ENCODE measurements at places on chromosomes 3 and 15.

DNA sequence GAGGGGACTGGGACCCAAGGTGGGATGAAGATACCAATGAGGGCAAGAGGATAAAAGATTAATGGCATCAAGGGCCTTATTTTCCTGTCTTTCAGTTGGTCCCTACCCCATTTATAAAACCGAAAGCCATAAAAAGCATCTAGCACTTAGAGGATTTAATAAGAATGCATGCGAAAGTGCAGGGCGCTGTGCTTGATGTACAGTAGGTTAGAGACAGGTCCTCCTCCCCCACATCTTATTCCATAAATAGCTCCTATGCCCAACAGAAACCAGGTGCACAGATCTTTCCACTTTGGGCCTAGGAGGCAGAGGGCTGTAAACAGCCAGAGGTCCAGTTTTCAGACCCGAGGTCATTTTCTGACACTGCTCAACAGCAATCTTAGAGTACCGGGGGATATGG, 1.2 kb downstream of the LPCAT4 start:
- DNase-seq = no peak

DNA sequence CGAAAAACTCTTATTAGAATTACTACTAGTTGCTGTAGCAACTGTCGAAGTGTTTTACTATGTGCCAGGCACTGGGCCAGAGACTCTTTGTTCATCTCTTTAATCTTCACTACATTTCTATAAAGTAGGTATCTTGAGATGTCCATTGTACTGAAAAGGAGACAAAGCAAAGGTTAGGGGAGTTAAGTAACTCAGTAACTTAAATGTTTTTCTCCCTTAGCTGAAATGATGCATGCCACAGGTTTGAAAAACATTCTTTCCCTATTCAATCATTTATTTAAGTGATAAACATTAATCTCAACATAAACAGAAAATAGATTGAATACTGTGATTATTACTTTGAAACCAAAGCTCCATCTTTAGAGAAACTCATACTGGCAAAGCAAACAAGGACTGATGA, 776.2 kb downstream of the FHIT start:
- no peak for DNase-seq

DNA sequence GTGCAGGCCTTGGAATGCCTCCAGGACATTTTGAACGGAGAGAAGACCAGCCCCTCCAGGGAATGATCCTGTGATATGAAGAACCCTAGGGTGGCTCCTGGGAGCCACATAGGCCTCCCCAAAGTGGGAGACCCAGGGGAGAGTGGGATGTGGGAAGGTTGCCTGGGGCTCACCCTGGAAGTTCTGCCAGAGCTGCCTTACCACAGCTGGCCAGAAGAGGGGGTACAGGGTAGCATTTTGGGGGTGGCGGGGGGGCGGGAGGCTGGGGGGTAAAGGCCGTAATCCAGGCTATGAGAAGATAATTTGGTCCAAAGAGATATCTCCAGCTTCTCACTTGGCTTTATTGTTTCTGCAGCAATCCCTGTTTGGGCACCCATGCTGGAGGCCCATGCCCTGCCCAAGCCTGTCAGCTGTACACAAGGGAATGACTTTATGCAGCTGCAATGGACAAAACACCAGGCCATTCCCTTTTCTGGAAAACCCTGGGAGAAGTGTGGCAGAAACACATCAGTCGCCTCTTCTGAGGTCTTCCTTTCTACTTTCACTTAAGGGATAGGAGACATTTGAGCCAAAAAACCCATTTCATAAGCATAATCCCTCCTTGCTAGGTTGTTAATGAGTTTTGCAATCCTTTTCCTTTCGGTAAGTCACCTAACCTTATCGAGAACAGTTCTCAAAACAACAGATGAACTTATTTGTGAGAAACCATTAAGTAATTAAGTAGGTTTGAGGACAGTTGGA, 11.0 kb upstream of the MUSTN1 start:
- no peak for DNase-seq

- DNase-seq = no peak
Observed at GRCh38 chr3:175307642-175308041, 448.5 kb downstream of the NAALADL2 start.

GRCh38 chr15:29867241-29868000, 45.2 kb upstream of the TJP1 start:
- DNase-seq = no peak

DNA sequence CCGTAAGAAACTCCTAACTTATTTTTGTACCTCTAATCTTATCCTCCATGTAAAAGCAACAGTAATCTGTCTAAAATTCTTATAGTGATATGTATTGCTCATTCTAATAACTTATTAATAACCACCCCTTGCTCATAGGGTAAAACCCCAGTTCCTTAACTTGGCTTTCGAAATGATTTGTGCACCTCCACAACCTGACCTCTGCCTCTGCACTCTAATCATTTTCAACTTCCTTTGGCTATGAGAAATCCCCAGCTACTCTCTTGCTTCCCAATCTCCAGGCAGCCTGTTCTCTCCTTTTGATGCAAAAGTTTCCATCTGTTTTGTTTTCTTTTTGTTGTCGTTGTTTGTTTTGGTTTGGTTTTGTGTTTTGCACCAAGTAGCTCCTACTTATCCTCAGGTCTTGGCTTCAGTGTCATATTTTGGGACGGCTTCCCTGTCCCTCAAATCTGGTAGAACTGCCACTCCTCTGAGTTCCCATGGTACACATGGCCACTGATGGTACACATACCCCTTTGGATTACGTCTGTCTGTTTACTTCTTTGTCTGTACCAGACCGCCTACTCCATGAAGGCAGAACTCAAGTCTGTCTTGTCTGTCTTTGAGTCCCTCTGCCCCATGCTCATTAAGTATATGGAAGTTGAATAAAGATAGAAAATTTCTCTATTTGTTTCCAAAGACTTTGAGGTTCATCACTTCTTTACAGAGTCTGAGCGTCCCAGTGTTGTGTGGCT, 105.6 kb upstream of the TGFBR2 start:
- no peak for DNase-seq

- no peak for DNase-seq
Observed at GRCh38 chr3:31462050-31462569, 70.6 kb upstream of the STT3B start.

GRCh38 chr3:159245871-159246270, 444.0 kb downstream of the MFSD1 start:
- DNase-seq = no peak

- peak; percentile 33 for DNase-seq
Observed at GRCh38 chr3:23324745-23325144, 121.6 kb downstream of the UBE2E2 start.

- DNase-seq = peak; percentile 77
Observed at GRCh38 chr15:75661100-75661755, 13.5 kb downstream of the SNX33 start.

- no peak for DNase-seq
Observed at GRCh38 chr3:56787784-56788256, 13.9 kb downstream of the ARHGEF3 start.

GRCh38 chr3:111824351-111824750, 34.7 kb upstream of the PHLDB2 start:
- DNase-seq = no peak

- no peak for DNase-seq
Observed at GRCh38 chr3:42080453-42080872, 10.7 kb upstream of the TRAK1 start.

GRCh38 chr3:11601446-11602238, 42.1 kb downstream of the VGLL4 start:
- no peak for DNase-seq

GRCh38 chr3:65712140-65712539, 326.6 kb downstream of the MAGI1 start:
- no peak for DNase-seq

DNA sequence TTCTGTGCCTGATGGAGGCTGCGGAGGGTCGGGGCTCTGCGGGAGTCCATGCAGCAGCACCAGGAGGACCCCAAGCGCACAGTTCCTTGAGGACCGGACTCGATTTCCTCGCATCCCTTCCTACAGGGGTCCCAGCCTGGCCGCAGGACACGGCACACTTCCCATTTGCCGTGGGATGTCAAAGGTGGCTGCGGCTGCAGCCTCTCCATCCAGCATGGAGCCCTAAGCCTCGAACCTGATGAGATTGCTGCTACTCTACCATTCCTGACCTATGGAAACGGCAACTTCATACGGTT, 40.6 kb downstream of the RGMA start:
- no peak for DNase-seq

GRCh38 chr3:1179146-1179545, 86.3 kb downstream of the CNTN6 start:
- DNase-seq = no peak

DNA sequence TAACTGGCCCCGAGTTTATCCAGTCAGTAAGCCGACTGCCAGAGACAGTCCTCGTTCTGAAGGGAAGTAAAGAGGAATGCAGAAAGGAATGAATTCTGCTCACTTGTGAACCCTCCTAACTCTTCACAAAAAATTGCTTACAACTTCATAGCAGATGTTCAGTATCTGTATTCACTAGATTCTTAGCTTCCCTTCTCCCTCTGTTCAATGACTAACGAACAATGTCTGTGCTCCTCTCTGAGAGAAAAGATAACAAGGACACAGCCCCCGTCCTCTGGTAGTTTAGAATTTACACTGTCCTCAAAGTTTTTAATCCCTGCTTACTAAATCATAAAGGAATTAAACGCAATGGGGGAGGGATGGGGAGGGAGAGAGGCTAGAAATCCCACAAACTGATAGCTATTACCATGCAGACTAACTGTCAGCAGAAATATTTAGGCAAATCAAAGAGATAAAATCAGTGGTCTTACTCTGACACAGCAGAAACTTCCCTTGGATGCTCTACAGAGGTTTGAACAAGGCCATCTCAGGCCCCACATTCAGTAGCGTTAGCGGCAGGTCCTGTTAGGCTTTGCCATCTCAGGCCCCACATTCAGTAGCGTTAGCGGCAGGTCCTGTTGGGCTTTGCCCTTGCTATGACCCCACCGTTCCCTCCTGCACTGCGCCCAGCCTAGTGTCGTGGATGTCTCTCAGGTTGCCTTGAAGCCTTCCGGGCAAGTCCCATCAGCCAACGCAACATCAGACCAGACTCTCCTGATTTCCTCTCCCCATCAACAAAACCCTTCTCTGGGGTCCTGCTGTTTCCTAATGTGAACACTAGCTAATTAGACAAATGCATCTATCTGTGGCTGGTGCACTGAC, 23.4 kb downstream of the NRROS start:
- DNase-seq = no peak

GRCh38 chr3:171007316-171007715, 19.2 kb downstream of the SLC2A2 start:
- DNase-seq = no peak

- DNase-seq = peak; percentile 16
Observed at GRCh38 chr15:90519688-90520087, 10.0 kb upstream of the CRTC3 start.

- DNase-seq = no peak
Observed at GRCh38 chr3:140950863-140951262, 9.2 kb downstream of the SLC25A36 start.

- no peak for DNase-seq
Observed at GRCh38 chr3:171753025-171753472, 57.2 kb downstream of the PLD1 start.

DNA sequence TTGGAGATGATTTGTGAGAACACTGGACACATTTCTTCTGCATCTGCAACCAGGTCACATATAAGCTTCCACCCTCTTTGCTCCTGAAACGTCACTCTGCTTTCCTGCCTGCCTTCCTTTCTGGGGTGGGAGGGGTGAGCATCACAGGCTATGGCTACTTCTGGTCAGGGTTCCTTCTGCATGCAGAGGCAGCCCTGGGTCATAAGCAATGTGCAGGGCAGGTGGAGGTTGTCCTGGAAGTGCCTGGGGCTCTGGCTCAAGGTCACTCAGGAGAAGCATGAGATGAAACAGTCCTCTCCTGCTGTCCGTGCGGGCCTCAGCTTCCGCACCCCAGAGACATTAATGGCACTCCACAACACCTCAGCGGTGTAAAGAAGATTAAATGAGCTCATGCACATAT, 15.1 kb downstream of the SLC6A20 start:
- no peak for DNase-seq

DNA sequence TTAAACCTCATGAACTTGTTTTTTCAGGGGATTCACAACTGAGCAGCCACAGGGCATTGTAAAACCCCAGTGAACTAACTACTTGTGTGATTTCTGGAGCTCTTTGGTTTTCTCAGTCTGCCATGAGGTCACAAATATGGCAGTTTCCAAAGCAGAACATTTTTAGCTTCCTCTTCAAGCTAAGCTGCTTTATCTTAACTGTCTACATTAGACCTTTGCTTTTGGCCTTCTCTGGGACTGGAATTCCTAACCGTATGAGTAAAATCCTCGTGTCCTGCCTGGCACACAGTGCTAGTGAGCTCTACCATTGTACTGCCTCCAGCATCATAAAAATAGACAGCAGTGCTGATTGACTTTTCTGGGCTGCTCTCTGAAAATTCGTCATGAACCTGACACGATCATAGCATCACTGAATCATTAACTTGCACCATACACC, 22.1 kb downstream of the CDIN1 start:
- DNase-seq = peak; percentile 93

- no peak for DNase-seq
Observed at GRCh38 chr3:51963951-51964451, 3.3 kb downstream of the PCBP4 start.

DNA sequence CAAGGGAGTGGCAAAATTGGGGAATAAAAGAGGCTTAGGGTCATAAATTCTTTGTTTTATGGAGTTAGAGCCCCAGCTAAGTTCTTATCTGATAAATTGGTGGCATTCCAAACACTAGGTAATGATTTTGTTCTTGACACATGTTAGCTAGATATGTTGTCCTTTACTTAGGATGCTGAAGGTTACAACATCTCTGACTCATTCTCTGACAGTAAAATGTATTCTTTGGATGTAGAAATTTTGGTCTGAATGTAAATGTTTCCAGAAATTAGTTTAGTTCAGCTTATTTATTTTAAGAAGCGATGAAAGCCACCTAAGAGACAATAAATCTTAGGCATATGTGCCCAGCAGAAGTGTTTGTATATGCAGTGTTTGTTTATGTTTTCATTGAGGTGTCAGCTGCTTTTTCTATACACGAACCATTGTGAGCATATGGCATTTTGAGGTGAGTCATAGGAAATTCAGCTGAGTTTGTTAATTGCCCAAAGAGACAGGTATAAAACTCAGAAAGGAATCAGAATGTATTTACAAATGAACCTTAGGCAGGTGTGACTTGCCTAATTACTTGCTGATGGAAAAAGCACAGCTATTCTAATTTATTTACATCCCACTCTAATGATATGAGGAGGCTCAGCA, 247.7 kb downstream of the AGBL1 start:
- DNase-seq = no peak

- no peak for DNase-seq
Observed at GRCh38 chr3:9986230-9986725, 363 bp downstream of the EMC3 start.

- DNase-seq = no peak
Observed at GRCh38 chr15:73335471-73335870, 33.3 kb downstream of the HCN4 start.

- no peak for DNase-seq
Observed at GRCh38 chr15:92666780-92667179, 11.2 kb upstream of the FAM174B start.

DNA sequence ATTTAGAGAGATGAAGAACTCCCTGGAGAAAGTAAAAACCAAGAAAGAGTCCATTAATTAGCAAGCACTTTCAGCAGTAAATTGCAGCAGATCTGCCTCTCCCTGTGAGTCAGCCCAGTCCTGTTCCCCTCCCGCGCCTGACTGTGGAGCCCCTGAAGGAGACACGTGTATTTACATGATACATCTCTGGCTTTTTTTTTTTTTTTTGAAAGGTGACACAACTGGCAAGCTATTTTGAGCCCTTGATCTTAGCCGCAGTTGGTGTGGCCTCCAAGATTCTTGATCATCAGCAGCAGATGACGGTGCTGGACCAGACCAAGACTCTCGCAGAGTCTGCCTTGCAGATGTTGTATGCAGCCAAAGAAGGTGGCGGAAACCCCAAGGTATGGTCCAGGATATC, 271.8 kb upstream of the TPM1 start:
- DNase-seq = peak; percentile 71

Measured in AG09309 (cell line).